ENCODE measurements at places on chromosomes 12 and 14.
A peak's percentile ranks its signal among the peaks of the same experiment; 100 is the strongest.

DNA sequence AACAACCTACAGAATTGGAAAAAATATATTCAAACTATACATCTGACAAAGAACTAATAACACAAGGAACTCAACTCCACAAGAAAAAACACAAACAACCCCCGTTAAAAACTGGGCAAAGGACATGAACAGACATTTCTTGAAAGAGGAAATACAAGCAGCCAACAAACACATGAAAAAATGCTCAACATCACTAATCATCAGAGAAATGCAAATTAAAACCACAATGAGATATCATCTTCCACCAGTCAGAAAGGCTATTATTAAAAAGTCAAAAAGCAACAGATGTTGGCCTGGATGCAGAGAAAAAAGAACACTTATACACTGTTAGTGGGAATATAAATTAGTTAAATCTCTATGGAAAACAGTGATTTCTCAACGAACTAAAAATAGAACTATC is 82.6 kb upstream of the CCDC91 start:
- peak; percentile 36 for DNase-seq

DNA sequence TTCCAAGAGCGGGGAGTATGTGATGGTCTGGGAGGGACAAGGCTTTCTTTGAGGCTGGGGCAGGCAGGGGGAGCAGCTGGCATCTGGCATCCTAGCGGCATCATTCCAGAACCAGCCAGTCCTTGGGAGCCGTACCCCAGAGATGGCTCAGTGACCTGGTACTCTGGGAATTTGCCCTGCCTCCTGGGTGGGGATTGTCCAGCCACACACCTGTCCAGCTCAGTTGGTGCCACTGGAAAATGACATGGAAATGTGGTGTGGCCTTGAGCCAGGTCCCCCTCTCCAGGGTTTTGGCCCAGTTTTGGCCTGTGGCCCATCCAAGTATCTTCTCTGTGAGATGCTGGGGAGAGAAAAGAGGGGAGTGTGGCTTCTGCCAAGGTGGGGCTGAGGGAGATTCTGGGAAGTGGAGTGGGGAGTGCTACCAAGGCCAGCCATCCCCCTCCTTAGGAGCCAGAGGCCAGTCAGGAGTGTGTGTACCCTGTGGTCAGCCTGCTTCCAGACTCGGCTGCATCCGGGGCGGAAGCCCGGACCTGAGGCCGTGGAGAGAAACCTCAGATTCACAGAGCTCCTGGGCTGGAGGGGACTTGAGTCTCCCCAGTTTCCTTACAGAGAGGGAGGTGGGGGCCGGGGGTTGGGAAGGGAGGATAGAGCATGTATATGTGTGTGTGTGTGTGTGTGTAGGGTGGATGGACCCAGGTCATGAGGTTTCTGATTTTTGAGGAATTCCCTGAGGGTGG is 14.7 kb upstream of the KRT80 start:
- no peak for DNase-seq

GRCh38 chr14:78455896-78456435 is 285.8 kb downstream of the NRXN3 start:
- peak; percentile 4 for DNase-seq

DNA sequence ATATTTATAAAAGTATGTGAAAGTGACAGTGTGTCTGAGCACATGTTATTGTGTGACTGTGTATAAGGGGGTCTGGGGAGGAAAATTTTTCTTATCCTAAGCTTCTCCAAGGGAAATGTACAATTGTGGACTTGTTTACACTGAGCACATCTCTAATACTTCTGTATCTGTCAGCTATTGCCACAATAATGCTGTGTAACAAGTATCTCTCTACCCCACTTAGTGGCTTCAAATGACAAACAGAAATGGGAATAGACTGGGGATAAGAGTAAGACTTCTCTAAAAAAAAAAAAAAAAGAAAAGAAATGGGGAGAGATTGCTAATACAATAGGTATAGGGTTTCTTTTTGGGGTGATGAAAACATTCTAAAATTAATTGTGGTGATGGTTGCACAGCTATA is 44.3 kb upstream of the CCDC63 start:
- no peak for DNase-seq

GRCh38 chr12:5498076-5498475 is 66.2 kb downstream of the NTF3 start:
- no peak for DNase-seq

- DNase-seq = peak; percentile 59
These were observed 27.6 kb downstream of the EML1 start for GRCh38 chr14:99820702-99821331.

- DNase-seq = no peak
These were observed 4.4 kb upstream of the CEBPE start for GRCh38 chr14:23123419-23123818.

DNA sequence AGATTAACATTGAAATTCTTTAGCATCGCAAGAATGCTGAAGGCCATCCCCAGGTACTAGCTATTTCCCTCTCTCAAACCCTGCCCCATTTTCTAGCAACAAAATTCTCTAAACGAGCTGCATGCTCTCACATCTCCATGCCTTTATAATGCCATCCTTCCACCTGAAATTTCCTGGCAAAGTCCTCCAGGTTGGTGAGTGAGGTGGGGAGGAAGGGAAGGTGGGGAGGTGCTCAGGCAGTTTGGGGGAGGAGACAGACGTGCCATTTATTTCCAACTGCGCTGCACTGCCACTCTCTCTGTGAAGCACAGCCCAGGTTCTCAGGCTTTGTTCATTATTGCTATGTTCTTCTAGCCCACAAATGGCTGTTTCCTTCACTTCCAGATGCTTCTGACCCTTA is 208.4 kb downstream of the PAWR start:
- no peak for DNase-seq

DNA sequence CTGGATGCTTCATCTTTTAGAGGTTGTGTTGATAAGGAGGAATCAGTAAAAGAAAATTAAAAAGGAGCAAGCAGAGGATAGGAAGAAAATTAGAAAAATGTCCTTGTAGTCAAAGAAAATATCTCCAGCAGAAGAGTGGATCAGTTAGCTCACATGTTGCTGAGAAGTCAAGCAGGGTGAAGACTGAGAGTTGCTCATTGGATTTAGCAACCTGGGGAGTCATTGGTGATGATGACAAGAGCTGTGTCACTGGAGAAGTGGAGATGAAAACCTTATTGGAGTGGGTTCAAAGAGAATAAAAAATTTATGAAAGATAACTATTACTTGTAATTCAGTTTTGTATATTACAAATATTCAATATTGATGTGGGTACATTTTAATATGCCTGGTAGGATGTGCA is 9.8 kb downstream of the FRMD6 start:
- DNase-seq = no peak

- no peak for DNase-seq
These were observed 622.9 kb downstream of the RPS29 start for GRCh38 chr14:48963231-48963790.

DNA sequence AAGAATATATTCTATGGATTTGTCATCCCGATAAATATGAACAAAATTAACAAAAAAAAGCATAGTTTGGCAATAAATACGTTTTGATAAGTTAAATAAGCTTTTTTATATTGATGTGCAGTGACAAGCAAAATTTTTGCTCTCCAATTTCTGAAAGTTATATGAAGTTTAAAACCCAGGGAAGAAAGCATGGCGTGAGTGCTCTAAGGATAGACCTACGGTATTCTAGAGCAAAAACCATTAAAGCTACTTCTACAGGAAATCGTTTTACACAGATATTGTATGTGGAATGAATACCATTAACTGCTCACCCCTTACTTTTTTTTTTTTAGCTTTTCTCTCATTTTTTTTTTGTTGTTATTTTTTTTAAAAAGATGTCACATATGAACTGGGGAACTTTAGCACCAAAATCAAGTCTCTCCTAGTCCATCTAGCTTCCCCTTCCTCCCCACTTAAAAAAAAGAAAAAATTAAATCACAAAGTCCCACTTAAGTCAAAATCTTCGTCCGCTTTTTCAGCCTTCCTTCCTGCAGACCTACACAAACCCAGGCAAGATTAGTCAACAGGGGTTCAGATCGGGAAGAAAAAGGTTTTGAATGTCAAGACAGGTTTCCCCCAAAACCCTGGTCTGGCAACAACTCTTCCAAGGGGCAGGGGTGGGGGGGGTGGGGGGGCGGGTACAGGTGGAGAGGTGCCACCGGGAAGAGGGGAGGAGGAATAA is 4.4 kb downstream of the ZFP36L1 start:
- DNase-seq = no peak

GRCh38 chr12:75086091-75087038 is 123.3 kb downstream of the KCNC2 start:
- DNase-seq = no peak

GRCh38 chr12:89117448-89118034 is 234.8 kb downstream of the DUSP6 start:
- DNase-seq = no peak

- peak; percentile 79 for DNase-seq
These were observed 106.6 kb downstream of the PRICKLE1 start for GRCh38 chr12:42482748-42483520.

DNA sequence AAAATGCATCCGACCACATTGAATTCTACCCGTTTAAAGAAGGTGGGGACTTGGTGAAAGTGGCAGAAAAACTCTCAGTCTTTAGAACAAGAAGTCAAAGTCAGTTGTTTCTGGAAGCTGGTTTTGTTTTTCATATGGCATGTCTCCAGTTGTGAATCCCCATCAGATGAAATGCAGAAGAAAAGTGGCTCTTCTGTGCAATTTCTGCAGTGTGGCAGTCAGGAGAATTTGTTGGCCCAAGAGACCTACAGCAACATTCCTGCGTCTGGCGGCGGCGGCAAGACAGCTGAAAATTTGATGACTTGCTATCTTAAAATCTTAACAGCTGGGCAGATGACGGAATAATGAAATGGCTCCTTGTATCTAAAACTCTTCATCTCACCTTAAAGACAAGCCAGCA is 201.5 kb downstream of the FOXN3 start:
- no peak for DNase-seq

DNA sequence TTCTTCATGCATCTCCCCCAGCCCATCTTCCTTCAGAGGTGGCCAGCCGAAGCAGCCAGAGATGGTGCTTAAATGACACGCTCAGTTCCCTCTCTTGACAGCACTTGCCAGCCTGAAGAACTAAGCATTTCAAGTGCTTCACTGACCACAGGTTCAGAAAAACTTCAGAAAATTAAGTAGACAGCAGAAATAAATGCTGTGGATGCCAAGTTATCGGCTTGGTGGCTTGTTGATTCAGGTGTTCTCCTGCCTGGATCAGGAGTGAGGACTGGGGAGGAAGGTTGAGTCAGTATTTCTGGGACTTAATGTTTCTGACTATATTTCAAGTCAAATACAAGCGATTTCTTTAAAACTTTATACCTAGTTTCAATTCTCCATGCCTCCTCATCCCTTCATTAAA is 58.2 kb downstream of the CRACR2A start:
- no peak for DNase-seq

- DNase-seq = peak; percentile 10
These were observed 261.5 kb downstream of the PCNX1 start for GRCh38 chr14:71168564-71169427.

DNA sequence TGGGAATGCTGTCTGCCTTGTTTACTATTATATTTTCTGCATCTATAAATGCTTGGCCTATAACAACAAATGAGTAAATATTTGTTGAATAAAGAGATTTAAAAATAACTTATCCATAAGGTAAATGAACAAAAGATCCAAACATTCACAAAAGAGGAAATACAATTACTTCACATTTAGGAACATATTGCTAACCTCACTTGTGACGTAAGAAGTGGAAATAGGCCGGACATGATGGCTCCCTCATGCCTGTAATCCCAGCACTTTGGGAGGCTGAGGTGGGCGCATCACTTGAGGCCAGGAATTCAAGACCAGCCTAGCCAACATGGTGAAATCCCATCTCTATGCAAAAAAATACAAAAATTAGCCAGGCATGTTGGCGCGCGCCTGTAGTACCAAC is 25.7 kb upstream of the CKAP4 start:
- DNase-seq = no peak

GRCh38 chr12:48789858-48790326 is 1.0 kb upstream of the ADCY6 start:
- no peak for DNase-seq

- DNase-seq = no peak
These were observed 11.9 kb downstream of the JAG2 start for GRCh38 chr14:105156414-105157375.

DNA sequence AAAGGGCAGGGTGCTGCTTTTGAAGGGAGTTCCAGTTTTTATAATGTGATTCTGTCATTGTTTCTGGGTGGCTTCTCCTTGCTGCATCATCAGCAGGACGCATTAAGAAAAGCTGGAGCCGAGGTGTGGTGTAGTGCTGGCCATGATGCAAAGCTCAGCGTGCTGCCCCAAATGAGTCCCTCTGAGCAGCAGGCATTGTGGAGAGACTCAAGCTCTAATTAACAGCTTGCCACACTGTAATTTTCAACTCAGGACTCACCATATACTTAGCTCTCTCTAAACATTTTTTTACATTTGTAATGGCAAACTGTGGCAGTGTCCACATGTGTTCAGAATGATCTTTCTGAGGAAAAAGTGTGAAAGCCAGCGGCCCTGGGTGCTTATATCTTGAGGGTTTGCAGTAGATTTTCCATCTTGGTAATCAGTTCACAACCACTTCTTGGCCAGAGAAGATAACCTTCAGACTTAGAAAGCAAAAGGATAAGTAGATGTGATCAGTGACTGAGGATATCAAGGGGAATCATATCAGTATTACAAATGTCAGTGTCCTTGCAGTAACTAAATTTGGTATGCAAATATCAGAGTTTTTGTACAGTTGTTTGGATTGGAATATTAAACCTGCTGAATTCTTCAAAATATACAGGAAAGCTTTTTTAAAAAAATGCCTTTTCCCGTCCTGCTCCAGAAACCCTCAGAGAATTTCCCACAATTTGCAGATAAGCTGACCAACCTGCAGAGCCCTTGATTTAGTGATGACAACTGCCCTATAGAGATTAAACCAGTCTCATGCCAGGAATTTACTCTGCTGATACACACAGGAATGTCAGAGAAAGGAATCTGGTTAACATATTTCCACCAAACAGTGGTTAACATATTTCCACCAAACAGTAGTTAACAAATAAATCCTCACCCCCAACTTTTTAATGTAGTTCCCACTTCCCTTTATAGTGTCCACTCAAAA is 63.6 kb downstream of the DAAM1 start:
- no peak for DNase-seq

GRCh38 chr14:22998329-22999012 is 11.5 kb downstream of the C14orf93 start:
- no peak for DNase-seq

DNA sequence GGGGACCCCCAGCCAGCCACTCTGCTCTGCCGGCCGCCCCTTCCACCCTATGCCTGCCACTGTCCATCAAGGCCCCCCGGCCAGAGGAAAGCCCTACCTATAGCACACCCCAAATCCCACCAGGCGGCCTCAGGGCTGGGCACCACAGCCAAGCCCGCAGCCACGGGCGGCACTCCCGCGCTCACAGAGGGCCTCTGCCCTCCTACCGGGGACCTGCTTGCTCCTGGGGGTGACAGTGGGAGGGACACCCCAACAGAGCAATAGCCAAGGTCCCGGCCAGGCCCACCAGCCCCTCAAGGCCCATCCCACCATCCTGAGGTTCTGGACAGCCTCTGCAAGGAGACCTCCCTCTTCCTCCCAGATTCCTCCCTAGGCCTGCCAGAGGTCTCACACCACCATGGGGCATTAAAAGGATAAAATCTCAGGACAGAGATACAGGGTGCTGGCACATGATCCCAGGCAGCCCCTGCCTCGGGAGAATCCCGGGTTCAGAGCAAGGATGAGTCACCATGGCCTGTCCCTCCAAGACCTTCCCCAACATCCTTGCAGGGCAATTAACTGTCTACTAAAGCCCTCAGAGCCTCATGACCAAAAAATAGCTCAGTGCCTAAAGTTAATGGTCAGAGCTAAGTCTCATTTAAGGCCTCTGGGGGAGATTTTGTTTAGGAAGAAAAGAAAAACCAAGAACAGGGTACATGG is 17.1 kb downstream of the CCDC85C start:
- no peak for DNase-seq

- DNase-seq = no peak
These were observed 23.1 kb downstream of the TMEM121 start for GRCh38 chr14:105549481-105549880.

GRCh38 chr12:124293286-124294003 is 1.4 kb upstream of the RFLNA start:
- DNase-seq = no peak

Measured in NAMALWA (cell line).